ENCODE measurements at places on chromosomes 1 and 21. TPM values are rescaled to one million over a fixed set of nuclear protein-coding genes. Genes with fewer than 3 reads are reported as not detected.

OR2L8 gene
- not detected for total RNA-seq

ERICH3 gene
- total RNA-seq: 2.8 TPM

KCNQ4 gene
- total RNA-seq: 1.5 TPM

DNA sequence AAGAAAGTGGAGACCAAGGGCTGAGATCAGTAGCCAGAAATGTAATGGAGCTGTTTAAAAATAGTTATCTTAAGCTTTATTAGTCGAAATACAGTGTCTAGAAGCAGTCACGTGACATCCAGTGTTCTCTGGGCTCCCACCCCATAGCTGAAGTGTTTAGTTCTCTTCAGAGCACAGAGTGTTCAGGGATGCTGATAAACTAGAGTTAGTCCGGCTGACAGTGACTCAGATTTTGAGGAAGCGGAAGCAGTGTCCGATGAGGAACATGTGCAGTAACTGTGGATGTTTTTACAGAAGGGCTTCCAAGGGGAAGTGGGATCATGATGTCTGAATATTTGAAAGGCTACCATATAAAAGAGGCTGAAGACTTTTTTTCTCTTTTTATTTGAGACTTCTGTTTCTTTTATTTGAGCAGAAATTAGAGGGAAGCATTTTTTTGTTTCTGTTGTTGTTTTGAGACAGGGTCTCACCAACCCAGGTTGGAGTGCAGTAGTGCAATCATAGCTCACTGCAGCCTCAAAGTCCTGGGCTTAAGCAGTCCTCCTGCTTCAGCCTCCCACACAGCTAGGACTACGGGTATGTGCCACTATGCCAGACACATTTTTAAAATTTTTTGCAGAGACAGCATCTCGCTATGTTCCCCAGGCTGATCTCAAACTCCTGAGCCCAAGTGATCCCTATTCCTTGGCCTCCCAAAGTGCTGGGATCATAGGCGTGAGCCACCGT is 124.2 kb downstream of the GALNT2 start:
- DNase-seq: no peak

DNA sequence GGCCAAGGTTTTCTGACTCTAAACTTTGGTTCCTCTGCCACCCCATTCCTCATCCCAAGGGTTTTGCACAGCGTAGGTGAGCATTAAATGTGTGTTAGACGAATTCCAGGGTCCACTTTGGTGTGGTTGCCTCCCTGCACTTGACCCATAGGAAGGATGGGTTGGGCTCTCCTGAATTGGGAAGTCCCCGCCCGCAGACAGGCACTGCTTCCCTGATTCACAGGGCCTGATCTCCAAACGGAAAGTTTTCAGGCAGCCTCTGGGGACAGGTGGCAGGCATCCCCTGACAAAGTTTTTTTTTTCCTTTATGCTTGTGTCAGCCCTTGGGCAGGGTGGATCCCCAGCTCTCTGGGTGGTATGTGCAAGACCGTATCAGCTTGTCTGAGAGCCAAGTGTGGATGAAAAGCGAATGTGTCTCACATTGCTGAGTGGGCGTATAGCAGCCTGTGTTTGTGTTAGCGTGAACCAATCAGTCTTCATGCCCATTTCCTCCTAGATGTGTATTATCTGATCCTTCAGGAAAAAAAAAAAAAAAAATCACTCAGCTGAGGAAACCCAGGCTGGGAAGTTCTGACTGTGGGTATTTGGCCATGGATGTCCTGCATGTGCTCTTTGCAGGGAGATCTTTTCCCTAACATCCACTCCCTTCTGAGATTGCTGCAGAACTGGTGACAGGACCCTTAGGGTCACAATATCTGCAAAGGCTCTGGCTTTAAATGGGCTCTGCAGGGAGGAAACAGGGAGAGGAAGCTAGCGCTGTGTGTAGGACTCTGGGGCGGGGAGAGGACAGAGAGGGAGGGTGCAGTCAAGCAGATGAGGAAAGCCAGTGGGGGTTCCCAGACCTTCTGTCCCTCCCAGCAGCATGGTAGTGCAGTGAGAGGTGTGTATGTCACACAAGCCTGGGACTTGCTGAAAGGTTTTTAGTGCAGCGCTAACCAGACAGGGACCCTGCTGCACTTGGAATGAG is 42.2 kb upstream of the TRABD2B start:
- no peak for DNase-seq

GRCh38 chr1:27868556-27868931 is 3.8 kb upstream of the THEMIS2 start:
- no peak for DNase-seq
